Right renal cortex interstitium (tissue), 3 donors: ENCODE measurements at places on chromosomes 2 and 18. TPM values are rescaled to one million over a fixed set of nuclear protein-coding genes. Genes with fewer than 3 reads are reported as not detected.

MC5R gene
- 0.17 TPM for polyA plus RNA-seq

CCDC68 gene
- polyA plus RNA-seq, result 8.3 TPM

REEP1 gene
- 3.3 TPM for polyA plus RNA-seq

LTBP1 gene
- polyA plus RNA-seq, result 83.3 TPM

KCMF1 gene
- polyA plus RNA-seq, result 58.9 TPM

TXNL1 gene
- 114 TPM for polyA plus RNA-seq

ATL2 gene
- 66.6 TPM for polyA plus RNA-seq

CMPK2 gene
- polyA plus RNA-seq, result 4.0 TPM

ERICH2 gene
- polyA plus RNA-seq, result 2.2 TPM

- DNase-seq, result no peak
Measured at GRCh38 chr2:134934641-134935040, 16.0 kb downstream of the CCNT2 start.

DNA sequence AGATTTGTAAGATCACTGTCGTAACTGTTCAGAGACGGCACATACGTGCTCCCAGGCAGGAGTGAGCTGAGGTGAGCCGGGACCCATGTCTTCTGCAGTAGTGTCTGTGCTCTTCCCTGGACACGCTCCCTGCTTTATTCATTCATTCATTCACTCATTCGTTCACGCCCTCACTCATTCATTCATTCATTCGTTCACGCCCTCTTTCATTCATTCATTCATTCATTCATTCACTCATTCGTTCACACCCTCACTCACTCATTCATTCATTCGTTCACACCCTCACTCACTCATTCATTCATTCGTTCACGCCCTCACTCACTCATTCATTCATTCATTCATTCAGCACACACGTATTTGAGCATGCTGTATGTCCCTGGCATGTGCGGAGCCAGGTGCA is 207.0 kb downstream of the GLI2 start:
- no peak for DNase-seq

DNA sequence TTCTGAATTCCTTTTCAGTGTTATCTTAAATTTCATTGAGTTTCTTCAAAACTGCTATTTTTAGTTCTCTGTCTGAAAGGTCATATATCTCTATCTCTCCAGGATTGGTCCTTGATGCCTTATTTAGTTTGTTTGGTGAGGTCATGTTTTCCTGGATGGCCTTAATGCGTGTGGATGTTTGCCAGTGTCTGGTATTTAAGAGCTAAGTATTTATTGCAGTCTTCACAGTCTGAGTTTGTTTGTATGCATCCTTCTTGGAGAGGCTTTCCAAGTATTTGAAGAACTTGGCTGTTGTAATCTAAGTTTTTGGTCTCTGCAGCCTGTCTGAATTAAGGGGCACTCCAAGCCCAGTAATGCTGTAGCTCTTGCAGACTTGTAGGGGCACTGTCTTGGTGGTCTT is 249.3 kb downstream of the ZNF385B start:
- no peak for DNase-seq

GRCh38 chr2:70772486-70773155 is 4.6 kb upstream of the ADD2 start:
- DNase-seq, result no peak

GRCh38 chr2:118845522-118846441 is 1.7 kb downstream of the EN1 start:
- DNase-seq, result no peak

DNA sequence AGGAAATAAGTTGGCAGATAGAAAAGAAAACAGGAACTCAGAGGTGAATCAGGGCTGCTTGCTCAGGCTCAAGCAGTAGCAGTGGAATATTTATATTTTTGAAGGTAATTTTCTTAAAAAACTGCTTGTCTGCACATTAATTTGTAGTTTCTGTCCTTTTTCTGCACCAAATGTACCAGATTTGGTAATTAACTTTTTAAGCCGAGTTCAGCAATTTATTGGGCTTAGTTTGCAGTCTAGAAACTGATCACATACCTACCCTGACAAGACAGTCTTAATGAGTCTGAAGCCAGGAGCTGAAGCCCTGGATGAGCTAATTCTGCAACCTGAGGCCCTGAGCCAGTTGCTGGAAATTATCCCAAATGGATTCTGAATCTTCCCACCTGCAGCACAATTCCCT is 647.0 kb downstream of the TDRD15 start:
- DNase-seq, result no peak

GRCh38 chr18:78999939-79000338 is 20.3 kb downstream of the SALL3 start:
- DNase-seq, result no peak

GRCh38 chr18:67359873-67360838 is 156.4 kb downstream of the DSEL start:
- no peak for DNase-seq
